T-helper 1 cell (primary cell): ENCODE measurements at places on chromosomes 13 and 19.
A peak's percentile ranks its signal among the peaks of the same experiment; 100 is the strongest.

GRCh38 chr13:111546921-111547675, 226.7 kb downstream of the TEX29 start:
- DNase-seq = no peak

DNA sequence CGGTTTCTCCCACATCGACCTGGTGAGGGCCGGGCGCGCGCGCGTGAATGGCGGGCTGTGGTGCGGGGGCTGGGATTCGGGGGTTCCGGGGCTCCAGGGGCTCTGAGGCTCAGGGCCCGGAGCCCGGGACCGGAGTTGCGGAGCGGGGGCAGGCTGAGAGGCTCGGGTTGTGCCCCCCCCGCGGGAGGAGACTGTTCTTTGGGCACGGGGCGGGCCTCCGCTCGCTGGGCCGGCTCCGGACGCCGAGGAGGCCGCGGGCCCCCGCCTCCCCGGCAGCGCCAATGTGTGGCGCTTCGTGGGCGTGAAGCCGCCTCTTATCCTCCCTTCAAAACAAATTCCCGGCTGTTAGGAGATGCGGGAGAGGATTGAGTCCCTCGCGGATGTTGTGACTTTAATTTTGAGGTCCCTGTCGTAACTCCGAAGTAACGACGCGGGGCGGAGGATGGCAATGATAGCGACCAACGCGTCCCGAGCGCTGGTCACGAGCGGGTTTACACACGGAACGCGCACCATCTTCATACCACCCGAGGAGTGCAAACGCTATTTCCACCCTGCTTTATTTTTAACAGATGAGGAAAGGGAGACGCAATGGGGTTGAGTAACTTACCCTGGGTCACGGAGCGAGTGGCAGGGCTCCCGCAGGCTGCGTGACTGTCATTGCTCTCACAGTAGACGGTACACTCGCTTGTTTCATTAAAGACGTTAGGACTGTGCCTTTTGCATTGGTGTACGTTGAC, 536 bp downstream of the UBA2 start:
- DNase-seq = peak; percentile 48

GRCh38 chr13:112846411-112847115, 122.5 kb upstream of the MCF2L start:
- DNase-seq = no peak

- DNase-seq = no peak
These were observed 954.1 kb downstream of the UQCRFS1 start for GRCh38 chr19:28258829-28259228.

DNA sequence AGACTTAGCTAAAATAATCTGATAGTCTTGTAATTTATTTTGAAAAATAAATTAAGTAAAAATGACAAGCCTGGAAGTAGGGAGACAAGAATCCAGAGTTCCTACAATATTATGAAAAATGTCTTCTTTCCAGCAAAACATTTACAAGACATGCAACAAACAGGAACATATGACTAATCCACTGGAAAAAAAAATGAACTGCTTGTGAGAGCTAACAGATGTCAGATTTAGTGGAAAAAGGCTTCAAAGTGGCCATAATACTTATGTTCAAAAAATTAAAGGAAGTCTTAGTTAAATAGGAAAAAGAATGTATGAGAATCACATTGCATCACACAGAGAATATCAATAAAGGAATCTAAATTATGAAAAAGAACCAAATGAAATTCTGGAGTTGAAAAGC, 2082.0 kb upstream of the PCDH20 start:
- no peak for DNase-seq

DNA sequence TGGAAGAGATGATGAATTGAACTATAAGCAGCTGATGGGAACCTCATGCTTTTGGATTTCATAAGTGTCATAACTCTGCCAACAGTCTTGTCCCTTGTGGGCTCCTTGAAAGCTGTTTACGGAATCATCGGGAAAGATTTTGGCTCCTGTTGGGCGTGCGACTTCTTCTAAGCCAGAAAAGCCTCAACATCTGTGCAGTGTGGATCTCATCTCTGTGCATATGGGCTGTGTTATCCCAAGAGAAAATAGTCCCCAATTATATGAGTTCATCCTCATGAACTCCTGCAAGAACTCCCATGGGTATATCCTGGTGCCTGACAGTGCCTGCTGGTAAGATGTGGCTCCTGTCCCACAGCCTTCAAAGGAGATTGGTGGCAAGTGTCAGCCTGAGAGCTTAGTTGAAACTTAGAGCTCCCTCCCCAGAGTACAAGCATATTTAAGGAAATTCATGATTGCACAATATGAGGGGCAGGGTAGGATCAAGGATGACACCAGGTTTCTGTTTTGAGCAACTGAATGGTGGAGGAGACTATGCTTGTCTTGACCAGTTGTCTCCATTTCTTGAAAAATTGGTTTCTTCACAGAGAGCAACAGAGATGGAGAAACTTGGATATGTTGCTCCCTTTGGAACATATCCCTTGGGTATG, 243.5 kb downstream of the ITGBL1 start:
- no peak for DNase-seq

DNA sequence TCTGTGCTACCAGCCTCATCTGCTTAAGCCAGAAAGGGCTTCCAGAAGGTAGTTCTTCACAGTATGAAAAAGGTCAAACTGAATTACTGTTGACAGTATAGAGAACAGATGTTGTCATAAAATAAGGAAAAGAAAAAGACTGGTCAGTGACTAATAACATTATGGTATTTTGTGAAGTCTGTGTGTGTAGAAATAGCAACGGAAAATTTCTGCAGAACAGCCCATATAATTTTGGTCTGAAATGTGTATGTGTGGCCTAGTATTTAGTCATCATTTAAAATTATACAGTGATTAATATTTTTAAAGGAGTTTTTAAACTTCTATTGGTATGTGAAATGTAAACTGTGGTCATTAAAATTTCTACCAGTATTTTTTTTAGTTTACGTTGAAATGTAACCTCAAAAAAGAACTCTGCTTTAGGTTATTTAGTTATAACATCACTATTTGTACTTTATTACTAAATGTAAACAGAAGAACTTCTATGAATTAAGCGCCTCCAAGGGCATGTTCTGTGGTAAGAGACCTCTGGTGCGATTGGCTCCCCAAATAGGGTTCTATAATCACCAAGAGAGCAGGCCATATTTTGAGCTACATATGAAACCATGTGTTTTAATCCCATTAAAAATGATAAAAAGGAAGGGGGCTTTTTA, 3.3 kb upstream of the GPR183 start:
- DNase-seq = no peak

GRCh38 chr19:30148039-30148790, 206.2 kb downstream of the URI1 start:
- DNase-seq = no peak

- peak; percentile 62 for DNase-seq
These were observed 20.6 kb downstream of the PBX4 start for GRCh38 chr19:19597809-19598306.

GRCh38 chr13:97353927-97354675, 79.9 kb upstream of the RAP2A start:
- no peak for DNase-seq

GRCh38 chr19:6721773-6722172, 1.3 kb upstream of the C3 start:
- no peak for DNase-seq

GRCh38 chr13:95745289-95745688, 68.3 kb downstream of the DNAJC3 start:
- DNase-seq = no peak

DNA sequence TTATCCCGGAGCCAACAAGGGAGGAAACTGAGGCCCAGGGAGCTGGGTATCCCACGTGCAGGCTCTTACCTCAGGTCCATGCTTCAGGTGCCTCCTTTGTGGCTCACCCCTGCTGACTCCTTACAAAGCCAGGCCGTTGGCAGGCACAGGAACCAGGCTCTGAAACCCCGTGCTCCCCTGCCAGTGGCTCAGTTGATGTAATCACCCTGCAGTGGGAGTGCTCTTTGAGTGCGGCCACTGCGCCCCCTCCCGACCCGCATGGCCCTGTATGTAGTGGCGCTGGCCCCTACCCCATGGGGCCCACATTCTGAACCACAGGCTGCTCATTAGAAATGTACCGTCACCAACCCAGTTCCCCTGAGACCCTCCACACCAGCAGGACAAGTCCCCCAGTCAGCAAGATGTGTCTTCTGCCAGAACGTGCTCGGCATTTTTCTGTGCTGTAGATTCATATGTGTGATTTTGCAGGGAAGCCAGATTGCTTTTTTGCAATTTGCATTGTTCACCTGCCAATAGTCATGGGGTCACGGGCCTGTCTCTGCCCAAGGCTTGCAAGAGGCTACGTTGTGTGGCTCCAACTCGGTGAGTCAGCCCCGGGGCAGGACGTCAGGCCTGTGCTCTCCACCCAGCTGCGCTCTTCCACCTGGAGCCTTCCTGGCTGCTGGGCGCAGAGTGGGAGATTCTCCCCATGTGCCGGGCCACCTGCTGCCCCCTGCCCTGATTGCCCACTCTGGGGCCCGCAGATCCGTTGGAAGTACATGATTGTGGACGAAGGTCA, 60.3 kb downstream of the SMARCA4 start:
- DNase-seq = no peak

- DNase-seq = no peak
These were observed 2.6 kb downstream of the IL12RB1 start for GRCh38 chr19:18083929-18084684.

DNA sequence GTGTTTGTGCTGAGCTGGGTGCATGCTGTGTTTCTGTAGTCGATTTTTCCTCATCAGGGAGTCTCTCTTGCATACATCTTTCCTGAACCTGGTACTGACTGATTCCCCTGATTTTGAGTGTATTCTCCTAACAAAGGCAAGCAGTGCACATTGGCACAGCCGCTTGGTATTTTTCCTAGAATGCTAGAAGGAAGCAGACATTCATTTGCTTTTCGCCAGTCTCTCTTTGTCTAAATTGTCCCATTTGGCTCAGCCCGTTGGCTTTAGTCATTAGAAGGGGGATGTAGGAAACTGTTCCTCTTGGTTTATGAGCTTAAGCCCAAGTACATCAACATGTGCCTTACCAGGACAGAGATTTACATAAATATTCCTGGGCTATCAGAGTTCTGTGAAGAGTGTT, 266.1 kb upstream of the TMTC4 start:
- no peak for DNase-seq

DNA sequence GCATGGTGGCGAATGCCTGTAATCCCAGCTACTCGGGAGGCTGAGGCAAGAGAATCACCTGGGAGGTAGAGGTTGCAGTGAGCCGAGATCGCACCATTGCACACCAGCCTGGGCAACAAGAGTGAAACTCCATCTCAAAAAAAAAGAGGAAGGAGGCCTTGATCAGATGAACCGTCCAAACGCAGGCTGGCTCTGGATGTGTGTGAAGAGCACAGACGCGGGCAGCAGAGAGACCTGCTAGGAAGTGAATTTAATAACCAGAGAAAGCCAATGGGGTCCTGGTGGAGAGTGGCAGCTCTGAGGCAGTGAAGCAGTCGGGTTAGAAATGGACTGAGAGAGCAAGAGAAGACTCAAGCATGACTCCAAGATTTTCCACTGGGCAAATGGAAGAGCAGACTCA, 136.5 kb downstream of the RNF17 start:
- DNase-seq = no peak

GRCh38 chr19:11296264-11296663, 304 bp downstream of the TSPAN16 start:
- DNase-seq = no peak

DNA sequence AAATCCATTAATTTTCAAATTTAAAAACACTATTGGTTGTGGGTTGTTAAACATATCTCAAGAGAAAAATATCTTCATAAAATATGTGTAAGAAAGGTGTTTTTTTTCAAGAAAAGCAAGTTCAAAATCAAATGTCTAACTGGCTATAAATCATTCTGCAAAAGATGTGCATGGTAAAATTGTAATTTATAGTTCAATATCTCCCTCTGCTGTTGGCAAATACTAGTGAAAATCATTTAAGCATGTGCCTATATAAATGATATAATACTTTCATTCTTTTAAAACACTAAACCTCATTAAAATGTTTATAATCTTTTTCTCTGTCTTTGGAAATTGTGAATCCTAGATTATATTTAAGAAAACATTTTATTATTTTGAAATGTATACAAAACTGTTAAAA, 17.2 kb upstream of the SLITRK6 start:
- no peak for DNase-seq

GRCh38 chr13:36480726-36481427, 48.6 kb downstream of the CCNA1 start:
- no peak for DNase-seq

DNA sequence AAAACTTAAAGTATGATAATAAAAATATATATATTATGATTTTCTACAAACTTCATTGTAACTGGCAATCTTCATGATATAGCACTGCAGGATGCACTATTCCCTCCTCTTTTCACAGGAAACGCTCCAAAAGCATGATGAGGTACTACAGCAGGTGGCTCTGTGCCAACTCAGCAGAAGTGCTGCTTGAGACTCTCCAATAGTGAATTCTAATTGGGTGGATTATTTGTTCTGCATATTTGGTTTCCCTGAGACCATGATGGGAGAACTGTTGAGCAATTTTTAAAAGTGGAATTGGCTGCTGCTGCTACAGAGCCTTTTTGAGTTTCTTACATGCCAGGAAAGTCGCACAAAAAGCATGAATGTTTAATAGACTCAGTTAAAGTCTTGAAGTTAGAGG, 1782.4 kb upstream of the PCDH20 start:
- DNase-seq = no peak
